ENCODE measurements at places on chromosomes 12 and 14.
A peak's percentile ranks its signal among the peaks of the same experiment; 100 is the strongest.

DNA sequence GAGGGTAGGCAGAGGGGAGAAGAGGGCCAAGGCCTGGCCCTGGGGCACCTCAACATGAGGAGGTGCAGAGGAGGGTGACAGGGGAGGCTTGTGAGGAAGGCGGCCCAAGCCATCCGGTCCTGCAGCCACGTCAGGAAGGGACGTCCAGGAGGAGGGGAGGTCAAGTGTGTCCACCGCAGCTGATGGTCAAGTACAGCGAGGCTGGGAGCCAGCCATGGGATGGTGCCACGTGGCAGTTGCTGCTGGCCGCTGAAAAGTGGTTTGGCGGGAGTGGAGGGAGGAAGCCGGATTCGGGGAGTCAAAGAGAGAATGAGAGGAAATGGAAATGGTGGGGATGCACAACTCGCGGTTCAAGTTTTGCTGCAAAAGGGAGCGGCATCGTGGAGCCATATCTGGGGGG, 41.2 kb downstream of the PRIMA1 start:
- DNase-seq, result peak; percentile 62

DNA sequence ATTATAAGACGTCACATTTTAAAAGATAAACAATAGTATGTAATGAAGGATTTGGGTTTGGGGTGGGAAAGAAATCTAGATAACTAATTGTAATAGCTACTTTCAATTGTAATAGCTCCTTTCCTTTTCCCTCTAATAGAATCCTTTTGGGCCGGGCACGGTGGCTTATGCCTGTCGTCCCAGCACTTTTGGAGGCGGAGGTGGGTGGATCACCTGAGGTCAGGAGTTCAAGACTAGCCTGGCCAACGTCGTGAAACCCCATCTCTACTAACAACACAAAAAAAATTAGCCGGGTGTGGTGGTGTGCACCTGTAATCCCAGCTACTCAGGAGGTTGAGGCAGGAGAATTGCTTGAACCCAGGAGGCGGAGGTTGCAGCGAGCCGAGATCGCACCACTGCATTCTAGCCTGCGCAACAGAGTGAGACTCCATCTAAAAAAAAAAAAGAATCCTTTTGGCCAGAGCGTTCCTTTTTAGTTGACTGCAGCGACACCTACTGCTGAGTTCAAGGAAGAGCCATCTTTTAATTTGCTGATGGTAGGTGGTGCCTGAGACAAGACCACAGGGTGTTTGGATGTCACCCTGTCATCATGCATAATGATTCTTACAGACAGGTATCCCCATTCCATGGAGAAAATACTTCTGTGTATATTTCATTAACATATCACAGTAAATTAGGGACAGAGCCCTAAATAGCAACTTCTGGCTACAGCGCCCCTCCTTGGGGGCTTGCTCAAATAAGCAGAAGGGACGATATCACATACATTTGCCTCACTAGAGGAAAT, 79.5 kb downstream of the ARMH4 start:
- no peak for DNase-seq

GRCh38 chr12:127480775-127481314, 786.1 kb upstream of the TMEM132C start:
- no peak for DNase-seq

GRCh38 chr14:68519671-68520187, 273.1 kb downstream of the ZFP36L1 start:
- no peak for DNase-seq

DNA sequence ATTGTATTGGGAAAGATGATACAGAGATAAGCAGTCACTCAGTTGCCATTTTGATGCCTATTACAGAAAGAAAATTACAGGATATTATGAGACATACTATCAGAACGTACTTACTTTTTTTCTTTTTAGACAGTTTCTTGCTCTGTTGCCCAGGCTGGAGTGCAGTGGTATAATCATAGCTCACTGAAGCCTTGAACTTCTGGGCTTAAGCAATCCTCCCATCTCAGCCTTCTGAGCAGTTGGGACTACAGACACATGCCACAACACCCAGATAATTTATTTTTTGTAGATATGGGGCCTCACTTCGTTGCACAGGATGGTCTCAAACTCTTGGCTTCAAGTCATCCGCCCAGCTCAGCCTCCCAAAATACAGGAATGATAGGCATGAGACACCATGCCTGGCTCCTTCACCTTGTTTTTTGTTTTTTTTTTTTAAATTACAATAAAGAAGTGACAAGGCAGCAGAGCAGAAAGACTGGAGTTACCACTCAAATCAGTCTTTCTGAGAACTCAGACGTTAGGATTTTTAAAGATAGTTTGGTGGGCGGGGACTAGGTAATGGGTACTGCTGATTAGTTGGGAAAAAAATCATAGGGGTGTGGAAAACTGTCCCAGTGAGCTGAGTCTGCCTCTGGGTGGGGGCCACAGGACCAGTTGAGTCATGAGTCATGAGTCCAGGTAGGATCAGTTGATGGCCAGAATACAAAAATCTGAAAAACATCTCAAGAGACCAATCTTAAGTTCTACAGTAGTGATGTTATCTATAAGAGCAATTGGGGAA, 11.5 kb upstream of the CPM start:
- DNase-seq, result no peak

- no peak for DNase-seq
These were observed 271.1 kb downstream of the CCER1 start for GRCh38 chr12:90683871-90684270.

DNA sequence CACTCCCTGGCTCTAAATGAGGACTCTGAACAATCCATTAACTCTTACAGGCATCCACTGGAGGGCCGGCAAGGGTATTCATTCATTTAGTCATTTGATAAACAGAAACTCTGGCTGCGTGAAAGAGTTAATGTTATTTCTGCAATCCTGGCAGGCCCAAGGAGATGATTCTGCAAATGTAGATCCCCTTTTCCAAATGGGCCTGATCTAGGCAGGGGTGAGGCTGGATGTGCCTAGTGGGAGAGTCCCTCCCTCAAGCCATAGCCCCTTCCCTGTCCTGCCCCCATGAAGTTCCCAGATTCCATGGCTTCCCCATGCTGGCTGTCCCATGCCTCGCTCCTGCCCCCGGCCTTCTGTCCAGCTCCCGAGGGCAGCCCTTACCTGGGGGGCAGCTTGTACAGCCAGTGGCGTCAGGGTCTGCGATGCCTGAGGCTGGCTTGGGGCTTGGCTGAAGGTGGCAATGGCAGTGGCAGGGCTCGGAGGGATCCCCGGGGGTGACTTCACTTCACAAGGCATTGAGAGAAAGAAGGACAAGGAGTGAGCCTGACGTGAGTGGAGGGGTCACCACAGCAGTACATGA, 18.4 kb downstream of the POU6F1 start:
- no peak for DNase-seq

DNA sequence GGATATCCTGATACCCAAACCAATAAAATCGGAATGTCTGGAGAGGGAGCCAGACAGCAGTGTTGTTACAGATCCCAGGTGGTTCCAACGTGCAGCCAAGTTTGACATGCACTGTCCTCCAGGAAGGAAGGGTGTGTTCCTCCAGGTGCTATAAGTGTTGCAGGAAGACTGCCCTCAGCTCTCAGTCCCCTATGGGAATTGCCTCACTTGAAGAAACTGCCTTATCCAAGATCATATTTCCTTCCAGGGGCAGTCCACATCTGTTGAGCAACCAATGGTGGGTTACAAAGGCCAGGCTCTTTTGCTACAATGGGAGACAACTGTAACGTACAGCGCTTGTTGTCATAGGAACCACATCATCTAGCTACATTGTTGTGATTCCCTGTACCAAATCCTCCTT, 13.3 kb upstream of the FBXW8 start:
- no peak for DNase-seq

- DNase-seq, result no peak
These were observed 20.9 kb downstream of the MORN3 start for GRCh38 chr12:121648458-121649028.

DNA sequence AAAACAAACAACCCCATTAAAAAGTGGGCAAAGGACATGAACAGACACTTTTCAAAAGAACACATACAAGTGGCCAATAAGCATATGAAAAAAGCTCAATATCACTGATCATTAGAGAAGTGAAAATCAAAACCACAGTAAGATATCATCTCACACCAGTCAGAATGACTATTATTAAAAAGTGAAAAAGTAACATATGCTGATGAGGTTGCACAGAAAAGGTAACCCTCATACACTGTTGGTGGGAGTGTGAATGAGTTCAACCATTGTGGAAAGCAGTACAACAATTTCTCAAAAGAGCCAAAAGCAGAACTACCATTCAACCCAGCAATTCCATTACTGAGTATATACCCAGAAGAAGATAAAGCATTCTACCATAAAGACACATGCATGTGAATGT, 18.2 kb downstream of the PDE6H start:
- no peak for DNase-seq

- DNase-seq, result no peak
These were observed 640.8 kb downstream of the C12orf50 start for GRCh38 chr12:87388376-87388775.

DNA sequence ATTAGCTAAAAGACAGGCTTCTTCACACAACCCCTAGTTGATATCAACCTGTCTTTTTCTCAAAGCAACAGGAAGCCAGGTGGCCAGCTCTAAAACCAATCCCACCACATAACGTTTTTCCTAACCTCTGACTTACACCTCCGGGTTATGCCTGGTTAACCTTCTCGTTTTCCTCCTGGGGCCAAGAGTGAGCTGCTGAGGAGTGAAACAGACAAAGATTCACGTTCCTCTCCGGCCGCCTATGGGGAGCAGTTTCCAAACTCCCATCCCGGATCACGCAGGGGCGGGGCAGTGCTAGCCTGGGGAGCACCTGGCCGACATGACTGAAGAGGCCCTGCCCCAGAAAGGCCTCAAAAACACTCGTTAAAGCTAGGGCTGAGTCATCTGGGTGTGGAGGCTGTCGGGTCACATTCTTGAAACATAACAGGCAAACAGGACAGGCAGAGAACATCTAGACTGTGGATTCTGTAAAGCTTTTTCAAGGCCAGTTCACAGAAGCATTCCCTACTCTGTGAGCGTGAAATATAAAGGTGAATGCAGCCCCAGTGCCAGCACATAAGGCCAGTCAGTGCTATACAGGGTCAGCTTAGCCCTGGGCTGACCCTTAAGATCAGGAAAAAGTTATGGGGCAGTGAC, 25.9 kb upstream of the LGALS3 start:
- no peak for DNase-seq

DNA sequence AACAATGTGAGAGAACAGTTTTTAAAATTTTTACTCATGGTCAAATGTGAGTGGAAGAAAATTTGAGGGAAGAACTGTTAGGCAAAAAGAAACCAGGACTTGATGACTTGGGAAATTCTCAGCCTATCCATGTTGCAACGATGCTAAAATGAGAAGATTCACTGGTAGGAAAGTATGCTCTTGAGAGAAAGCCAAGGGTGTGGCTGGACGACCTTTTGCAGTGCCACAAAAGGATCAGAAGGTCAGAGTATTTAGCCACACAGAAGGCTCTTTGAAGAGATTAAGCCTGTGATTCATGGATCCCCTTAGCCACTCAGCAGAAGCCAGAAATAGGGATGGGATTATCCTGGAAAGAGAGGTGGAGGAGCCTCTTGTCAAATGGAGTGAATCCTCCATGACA, 336.8 kb downstream of the LRIG3 start:
- DNase-seq, result no peak

GRCh38 chr12:64560396-64561301, 49.6 kb upstream of the RASSF3 start:
- DNase-seq, result no peak

DNA sequence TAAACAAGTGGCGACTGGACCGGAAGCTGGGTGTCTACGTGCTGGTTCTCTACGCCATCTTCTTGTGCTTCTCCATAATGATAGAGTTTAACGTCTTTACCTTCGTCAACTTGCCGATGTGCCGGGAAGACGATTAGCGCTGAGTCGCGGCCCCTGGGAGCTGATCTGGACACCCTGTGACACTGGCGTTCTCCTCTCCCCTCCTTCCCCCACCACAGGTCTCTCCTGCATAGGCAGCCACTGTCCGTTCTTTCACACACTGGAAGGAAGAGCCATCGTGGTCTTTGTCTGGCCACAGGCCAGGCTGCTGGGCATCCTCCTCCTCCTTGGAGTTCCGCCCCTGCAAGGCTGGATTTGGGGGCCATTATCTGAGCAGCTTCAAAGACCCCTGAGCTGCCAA, 20.1 kb upstream of the RIN3 start:
- no peak for DNase-seq

DNA sequence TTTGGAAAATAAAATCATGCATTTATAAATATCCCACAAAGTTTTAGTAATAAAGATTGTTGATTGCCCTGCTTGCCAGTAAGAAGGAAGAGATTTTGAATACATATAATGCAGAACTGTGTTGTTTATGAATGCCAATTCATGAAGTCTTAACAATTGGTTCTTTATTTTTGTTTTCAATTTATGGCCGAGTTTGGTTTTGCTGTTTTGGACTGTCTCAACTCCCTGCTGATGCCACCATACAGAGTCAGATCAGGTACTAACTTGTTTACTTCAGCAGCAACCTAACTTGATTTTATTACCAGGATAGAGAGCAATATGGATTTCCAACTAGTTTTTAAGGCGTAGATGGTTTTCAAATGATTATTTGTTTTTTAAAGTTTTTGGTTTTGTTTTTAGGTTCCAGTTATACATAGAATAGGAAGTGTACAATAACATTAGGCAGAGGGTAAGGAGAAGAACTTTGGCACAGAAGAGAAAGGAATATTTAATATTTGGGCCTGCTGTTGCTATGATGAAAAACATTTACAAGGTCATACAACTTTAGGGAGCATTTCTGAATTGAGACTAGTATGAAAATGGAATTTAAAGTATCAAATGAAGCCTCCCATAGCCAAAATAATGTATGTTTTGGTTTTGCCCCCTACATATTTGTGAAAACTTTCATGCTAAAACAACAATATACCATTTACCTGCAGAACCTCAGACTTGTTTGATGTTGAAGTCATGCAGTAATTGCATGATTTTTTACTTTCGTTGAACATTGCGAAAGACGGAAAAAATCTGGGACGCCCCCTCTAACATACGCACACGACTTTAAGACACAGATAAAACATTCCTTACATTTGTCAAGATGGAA, 904 bp upstream of the FAM177A1 start:
- no peak for DNase-seq

GRCh38 chr14:91138511-91139359, 24.9 kb downstream of the DGLUCY start:
- DNase-seq, result no peak
